ENCODE measurements at places on chromosomes 2 and 18.

- no peak for DNase-seq
These were observed 103.7 kb downstream of the APOB start for GRCh38 chr2:20939931-20940795.

DNA sequence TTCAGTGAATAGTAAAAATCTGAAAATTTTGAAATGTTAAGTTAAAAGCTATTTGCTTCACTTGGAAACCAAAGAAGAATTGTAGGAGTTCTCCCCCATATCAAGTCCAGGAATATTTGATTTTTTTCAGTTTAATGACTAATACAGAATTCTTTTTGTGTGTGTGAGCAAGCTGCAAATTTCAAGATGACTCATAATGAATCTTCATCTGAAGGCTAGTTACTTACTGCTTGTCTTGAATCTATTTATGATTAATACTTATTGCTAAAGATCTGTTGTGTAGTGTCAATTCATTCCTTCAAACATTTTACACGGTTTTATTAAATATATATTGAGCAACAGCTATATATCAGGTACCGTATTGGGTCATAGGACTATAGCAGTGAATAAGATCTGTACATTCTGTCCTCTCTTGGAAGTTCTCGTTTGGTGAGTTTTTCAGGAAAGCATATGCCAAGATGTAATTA, 47.8 kb upstream of the CAVIN2 start:
- DNase-seq, result no peak

- no peak for DNase-seq
These were observed 69.9 kb downstream of the ODC1 start for GRCh38 chr2:10378189-10378588.

GRCh38 chr2:212921061-212921460, 230.4 kb downstream of the IKZF2 start:
- DNase-seq, result no peak

- DNase-seq, result no peak
These were observed 337.5 kb downstream of the GULP1 start for GRCh38 chr2:188628989-188629752.

DNA sequence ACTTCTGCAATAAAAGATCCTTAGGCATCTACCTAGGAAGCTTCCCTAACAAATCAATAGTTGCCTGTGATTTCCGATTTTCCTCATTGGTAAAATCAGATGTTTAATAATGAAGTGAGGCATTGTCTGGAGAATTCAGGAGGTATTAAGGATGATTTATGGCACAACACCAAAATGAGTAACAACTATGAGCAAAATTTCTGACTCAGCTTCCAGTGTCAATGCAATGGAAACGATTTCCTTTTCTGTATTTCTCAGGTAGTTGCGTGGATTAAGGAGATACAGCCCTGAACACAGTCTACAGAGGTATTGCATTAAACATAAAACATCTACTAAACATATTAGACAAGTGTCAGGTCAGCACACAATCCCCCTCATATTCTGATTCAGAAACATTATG, 99.5 kb downstream of the EPB41L3 start:
- DNase-seq, result no peak

- DNase-seq, result no peak
These were observed 398.9 kb downstream of the XIRP2 start for GRCh38 chr2:167287212-167287611.

DNA sequence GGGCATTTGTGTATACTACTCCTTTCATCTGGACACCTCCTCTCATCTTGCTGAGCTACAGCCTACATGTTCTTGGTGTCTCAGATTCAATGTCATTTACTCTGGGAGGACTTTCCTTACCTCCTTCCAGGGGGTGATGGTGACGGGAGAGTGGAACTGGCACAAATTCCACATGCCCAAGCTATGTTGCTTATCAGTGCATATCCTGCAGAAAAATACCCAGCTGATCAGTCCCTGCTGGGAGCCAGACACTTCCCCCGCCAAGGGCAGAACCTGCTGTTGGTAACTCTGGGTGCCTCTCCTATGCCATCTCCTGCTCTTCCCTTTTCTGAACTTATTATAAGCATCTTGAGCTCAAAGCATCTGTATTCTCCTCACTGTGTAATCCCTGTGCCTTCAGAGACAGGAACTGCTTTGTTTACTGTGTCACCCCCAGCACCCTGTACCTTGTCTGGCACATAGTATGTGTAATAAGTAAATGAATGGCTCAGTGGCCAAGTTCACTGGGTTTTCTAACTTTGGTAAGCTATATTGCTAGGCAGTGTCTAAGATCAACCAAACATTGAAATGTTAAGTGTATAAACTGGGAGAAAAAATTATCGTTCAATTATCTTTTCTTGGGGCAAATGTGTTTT, 87.7 kb upstream of the LPIN2 start:
- no peak for DNase-seq

- no peak for DNase-seq
These were observed 75.6 kb upstream of the CCDC150 start for GRCh38 chr2:196563876-196564275.

DNA sequence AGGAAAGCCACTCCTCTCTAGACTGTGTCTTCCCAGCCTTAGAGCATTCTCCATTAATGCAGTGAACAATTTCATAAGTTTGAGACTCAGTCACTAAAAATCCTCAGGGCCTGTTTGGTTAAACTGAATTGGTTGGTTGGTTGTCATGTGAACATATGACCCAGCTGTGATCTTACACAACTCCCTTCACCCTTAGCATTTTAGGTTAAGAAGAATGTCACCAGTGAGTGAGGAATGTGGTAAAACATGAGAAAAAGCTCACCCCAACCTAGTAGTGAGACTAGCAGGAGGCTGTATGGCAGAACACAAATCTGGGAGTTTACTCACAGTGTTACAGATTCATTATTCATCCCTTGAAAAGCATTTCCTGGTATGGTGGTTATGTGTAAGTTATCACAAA, 32.4 kb downstream of the LHCGR start:
- no peak for DNase-seq

DNA sequence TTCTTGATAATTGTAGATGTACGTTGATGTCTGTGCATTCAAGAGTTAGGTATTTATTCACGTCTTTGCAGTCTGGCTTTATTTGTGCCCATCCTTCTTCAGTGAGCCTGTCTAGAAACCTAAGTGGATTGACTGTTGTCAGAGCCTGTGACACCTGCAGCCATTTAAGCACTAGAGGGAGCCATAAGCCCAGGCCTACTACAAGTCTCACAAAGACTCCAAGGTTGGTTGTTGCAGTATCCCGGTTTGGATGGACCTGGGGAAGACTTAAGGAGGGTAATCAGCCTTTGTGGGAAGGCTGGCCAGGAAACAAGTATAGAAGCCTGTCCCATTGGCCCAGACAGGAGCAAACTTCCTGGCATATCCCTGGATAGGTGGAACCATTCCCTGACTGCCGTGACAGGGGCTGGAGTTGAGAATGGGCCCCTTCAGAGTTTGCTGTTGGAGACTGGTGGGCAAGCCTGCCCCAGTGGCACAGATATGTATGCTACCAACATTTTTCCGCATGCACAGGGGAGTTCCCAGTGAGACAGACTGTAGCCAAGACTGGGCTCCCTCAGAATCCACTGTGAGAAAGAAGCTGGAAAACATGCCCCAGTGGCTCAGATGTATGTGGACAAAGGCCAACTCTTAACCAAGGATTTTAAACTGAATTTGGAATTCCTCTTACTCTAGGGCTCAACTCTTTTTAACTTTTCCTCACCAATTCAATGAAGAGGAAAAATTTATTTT, 9.3 kb upstream of the LRRC30 start:
- no peak for DNase-seq

GRCh38 chr2:230016844-230017243, 51.9 kb downstream of the SLC16A14 start:
- DNase-seq, result no peak

DNA sequence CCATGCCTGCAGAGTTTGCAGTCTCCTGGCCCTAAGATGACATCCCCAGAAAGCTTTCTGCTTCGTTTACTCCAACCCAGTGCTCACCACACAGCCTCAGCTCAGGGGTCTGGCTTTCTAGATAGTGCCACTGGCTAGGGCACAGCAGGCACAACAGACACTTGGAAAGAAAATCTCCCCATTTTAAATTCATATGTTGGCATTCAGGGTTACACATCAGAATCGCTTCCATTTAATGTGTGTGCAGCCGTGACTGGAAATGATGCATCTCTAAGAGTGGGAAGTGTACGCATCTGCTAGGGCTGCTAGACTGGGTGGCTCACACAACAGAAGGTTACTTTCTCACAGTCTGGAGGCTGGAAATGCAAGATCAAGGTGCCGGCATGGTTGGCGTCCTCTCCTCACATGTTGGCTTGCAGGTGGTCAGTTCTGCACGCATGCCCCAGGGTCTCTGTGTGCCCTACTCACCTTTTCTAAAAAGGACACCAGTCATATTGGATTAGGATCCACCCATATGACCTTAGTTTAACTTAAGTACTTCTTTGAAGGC, 329.4 kb upstream of the RAB12 start:
- DNase-seq, result no peak

DNA sequence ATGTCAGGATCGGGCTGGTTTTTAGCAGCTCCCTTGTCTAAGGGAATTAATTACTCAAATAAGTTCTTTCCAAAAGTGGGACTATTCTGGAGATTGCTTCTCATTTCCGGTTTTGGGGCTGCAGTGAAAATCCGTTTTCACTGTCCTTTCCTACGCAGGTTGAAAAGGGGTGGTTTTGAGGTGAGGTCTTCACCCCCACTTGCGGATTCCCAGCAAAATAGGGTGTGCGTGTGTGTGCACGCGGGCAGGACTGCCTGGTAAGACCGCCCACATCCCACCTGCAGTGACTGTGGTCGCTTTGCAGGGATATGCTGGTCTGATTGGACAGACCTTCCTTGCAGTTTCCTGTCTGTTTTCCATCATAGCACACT, 472 bp upstream of the PLEKHM3 start:
- DNase-seq, result no peak

DNA sequence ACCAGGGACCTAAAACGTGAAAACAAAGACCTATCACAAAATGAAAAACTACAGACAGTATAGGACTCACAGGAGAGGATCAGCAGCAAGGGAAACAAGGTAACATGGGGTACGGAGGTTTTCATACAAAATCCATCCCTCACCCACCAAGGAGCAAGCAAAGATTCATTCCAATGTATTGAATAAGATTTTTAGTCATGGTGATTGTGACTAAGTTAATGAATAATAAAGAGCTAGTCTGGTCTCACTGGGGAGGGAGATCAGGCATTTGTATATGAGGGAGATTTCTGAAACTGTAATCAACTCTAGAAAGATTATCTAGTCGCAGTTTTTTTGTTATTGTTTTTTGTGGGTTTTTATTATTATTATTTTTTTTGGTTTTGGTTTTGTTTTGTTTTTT, 336.5 kb upstream of the MMADHC start:
- no peak for DNase-seq

- no peak for DNase-seq
These were observed 16.6 kb downstream of the EN1 start for GRCh38 chr2:118830881-118831280.

GRCh38 chr2:127130421-127130820, 23.5 kb upstream of the BIN1 start:
- DNase-seq, result no peak

GRCh38 chr2:24907116-24907515, 12.9 kb downstream of the ADCY3 start:
- no peak for DNase-seq

GRCh38 chr2:49254401-49254800, 100.1 kb upstream of the FSHR start:
- no peak for DNase-seq

GRCh38 chr2:157333304-157334047, 7.9 kb upstream of the ERMN start:
- no peak for DNase-seq

DNA sequence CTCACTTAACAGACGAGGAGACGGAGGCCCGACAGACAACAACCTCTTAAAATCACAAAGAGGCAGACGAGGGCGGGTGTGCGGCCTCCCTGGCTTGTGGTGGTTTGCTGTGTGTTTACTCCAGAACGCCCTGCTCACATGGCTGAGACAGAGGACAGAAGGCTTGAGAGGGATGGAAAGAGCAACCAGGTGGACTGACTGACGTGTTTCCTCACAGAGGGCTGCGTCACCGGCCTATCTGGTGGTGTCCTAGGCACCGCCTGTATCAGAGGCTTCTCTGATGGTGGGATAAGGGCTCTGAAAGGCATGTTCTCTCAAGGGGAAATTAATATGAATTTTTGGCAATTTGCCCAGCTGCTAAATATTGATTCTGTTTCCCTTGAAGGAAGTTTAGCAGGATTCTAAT, 47.0 kb upstream of the RALBP1 start:
- DNase-seq, result no peak

DNA sequence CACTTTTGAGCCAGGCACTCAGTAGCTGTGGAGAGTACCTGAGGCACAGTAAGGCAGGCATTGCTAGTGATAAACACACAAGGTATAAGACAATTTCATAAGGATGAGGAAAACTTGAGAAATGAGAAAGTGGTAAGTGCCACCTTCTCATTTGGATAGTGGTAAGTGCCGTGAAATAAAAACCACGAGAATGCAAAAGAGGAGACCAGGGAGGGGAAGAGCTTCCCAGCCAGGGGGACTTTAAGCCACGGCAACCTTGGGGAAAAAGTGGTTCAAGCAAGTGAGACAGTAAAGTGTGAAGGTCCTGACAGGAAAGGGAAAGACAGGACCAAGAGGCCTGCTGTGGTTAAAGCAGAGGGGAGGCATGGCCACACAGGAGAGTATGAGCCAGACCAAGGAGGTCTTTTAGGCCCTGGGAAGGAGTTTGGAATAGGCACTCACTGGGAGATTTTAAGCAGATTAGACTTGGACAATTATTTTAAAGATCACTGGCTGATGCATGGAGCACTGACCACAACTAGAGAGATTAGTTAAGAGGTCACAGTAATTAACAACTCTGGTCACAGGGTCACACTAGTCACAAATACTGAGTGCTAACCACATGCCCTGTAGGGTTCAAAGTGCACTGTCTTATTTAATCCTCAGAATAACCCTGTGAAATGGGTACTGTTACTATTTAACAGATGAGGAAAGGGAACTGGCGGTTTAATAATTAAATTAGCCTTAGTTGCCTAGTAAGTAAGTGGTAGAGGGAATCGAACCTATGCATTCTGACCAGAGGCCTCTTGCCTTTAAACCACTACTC, 50.1 kb downstream of the THOC1 start:
- no peak for DNase-seq

GRCh38 chr2:33616873-33617272, 17.8 kb upstream of the FAM98A start:
- no peak for DNase-seq

DNA sequence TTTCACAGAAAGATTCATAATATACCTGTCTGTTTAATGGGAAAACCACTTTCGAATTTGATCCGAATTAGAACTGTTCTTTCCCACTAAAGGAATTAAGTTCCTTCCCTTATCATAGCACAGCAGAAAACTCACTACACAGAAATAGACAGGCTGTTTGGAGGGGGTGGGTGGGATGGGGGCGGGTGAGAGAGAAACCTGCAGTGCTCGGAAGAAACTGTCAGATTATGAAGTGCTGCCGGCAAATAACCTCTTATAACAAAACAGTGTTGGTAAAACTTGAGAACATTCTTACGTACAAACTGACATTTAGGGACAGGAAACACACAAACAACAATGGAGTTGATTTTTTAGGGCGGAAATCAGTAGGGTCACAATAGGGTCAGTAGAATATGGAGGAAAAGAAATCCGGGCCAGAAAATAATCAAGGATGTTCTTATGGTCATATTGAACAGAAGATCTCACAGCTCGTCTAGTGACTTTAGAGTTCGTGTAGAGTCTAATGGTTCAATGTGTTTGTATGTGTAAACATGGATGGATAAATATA, 756.0 kb upstream of the LRATD1 start:
- DNase-seq, result no peak

GRCh38 chr18:26535630-26536029, 12.7 kb downstream of the KCTD1 start:
- DNase-seq, result no peak

Data from activated gamma-delta T cell treated with anti-CD3 and anti-CD28 coated beads, Interleukin-2, amount 50 U/mL, for 16 hours (primary cell).